ENCODE measurements at places on chromosomes 7 and 10. TPM values are rescaled to one million over a fixed set of nuclear protein-coding genes. Genes with fewer than 3 reads are reported as not detected.

Gene CYP26C1
- 0.11 TPM for total RNA-seq

- no peak for ATAC-seq
Measured at GRCh38 chr7:2201686-2202360, 30.9 kb downstream of the MAD1L1 start.

- ATAC-seq: no peak
Measured at GRCh38 chr7:80185571-80185970, 50.9 kb downstream of the GNAI1 start.

- no peak for ATAC-seq
Measured at GRCh38 chr10:100501423-100501822, 18.2 kb downstream of the SEC31B start.

GRCh38 chr10:59830601-59831259 lies 75.6 kb downstream of the CCDC6 start:
- no peak for ATAC-seq

DNA sequence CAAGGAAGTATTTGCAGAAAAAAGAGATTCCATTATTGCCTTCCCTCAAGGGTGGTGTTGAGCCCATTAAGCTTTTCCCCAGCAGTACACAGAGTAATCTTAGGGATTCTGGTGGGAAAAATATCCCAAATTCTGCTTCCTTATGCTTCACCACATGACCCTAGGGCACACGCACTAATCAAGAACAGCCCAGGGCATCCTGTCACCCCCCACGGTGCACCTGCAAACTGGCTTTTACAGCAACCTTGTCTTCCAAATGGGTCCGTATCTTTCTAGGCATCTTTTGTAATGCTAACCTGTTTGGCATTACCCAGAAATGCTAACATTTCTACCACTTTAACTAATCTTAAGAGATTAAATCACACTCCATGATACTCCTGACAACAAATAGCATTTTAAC lies 926 bp upstream of the C7orf33 start:
- ATAC-seq: no peak

Data from motor neuron (in vitro differentiated cells).